Fibroblast of the conjunctiva (primary cell): ENCODE measurements at places on chromosomes 13 and 19.

- DNase-seq, result no peak
Observed at GRCh38 chr13:97904059-97904458, 49.4 kb upstream of the IPO5 start.

- DNase-seq, result no peak
Observed at GRCh38 chr19:13011653-13012389, 16.5 kb downstream of the NFIX start.

DNA sequence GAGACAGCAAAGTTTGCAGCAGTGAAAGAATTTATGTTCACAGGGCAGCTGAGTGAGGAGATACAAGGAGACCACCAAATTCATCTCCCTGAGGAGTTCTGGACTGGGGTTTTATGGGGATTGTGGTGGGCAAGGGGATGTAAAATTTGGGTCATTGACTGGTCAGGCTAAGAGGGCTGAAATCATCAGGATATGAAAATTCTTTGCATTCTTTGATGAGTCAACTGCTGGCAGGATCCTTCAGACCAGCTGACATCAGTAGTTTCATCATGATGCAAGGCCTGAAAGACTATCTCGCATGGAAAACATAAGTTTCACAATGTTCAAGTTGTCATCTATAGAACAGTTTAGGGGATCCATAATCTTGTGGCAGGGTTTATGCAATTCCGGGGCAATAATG lies 869.5 kb upstream of the PCDH9 start:
- peak; percentile 44 for DNase-seq

DNA sequence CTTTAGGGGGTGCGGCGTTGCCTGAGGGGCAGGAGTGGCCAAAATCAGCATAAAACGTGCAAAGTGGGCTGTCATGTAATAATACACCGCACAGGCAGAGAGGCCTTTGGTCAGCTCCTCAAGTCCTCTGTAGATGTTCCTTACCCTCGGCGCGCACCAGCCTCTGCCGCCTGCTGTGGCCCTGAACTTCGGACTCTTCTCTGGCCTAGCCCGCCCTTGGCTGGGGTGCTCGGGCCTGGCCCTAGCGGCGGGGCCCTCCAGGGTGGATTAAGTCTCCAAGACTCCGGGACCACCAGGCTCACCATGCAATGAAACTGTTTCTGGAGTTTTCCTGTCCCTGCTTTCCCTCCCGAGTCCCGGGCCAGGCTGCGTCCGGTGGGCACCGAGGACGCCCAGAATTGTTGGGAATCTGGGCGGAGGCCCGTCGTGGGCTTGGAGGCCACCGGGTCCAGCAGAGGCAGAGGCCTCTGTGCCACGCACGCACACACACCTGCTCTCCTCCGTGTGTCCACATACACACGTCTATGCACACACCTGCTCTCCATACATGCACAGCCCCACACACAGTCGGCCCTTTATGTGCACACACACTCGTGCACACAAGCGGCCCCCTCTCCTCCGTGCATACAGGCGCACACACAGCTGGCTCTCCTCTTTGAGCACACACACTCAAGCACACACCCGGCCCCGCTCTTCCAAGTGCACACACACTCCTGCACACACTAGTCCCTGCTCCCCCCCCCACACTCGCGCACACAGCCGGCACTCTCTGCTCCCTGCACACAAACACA lies 1.5 kb upstream of the TFDP1 start:
- DNase-seq, result no peak

DNA sequence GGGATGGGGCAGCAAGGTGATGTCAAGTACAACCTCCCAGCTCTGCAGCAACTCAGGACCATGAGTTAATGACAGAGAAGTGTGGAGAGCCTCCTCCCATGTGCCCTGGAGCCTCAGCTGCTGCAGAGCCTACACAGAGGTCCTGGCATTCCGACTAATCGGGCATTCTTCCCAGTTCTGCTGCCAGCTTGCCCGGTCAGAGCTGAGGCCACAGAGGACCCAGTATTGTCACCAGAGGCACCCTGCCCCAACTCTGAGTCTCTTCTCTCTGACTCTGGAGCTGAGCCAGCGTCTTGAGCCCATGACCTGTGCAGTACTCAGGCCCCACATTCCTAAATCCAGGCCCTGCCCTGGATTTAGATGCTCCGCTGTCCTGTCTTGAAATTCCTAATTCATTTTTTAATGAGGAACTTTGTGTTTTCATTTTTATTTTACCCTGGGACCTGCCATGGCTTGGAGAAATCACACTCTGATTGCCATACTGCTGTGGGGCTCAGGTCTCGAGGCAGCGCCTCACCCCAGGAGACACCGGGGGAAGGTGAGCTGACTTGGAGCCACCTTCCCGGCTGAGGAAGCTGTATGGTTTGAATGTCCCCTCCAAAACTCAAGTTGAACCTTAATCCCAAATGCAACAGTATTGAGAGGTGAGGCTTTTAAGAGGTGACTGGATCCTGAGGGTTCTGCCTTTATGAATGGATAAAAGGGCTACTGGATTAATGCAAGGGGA lies 144.9 kb upstream of the ZNF507 start:
- no peak for DNase-seq

DNA sequence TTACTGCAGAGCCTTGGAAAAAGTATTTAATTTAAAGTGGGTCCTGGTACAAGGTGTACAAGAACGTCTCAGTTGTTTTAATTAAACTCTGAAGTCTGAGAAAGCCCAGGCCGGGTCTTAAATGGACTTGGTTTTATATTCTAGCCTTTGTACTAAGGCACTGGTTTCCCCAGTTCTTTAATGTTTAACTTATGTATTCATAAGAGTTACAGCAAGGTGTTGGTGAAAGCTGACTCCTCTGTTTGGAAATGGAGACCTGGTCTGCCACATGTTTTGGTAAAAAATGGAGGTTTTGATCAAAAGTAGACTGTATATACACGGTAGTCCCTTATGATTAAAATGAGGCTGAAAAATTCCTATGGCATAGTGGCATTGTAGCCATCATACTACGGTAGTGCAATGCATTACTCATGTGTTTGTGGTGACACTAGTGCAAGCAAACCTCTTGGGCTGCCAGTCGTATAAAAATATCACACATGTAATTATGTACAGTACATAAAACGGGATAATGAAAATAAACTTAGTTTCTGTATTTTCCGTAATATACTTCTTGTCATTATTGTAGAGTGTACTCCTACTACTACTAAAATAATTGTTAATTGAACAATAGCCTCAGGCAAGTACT lies 883.4 kb upstream of the SPRY2 start:
- DNase-seq, result no peak

DNA sequence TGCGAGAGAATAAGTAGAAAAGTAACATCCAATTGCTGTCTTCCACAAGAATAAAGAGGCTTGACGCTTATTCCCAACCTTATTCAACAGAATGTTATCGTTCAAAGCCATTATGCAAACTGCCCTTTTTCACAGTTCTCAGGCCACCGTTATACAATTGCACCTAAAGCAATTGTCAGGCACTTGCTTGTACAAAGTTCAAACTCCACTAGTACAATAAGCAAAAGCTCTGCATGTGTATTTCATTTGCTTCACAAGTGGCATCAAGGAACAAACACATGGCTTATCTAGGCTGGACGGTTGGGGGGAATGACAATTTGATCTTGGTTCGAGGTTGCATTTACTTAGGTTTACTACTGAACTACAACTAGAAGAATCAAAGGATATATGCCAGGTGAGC lies 815.6 kb downstream of the EFNB2 start:
- DNase-seq, result no peak

DNA sequence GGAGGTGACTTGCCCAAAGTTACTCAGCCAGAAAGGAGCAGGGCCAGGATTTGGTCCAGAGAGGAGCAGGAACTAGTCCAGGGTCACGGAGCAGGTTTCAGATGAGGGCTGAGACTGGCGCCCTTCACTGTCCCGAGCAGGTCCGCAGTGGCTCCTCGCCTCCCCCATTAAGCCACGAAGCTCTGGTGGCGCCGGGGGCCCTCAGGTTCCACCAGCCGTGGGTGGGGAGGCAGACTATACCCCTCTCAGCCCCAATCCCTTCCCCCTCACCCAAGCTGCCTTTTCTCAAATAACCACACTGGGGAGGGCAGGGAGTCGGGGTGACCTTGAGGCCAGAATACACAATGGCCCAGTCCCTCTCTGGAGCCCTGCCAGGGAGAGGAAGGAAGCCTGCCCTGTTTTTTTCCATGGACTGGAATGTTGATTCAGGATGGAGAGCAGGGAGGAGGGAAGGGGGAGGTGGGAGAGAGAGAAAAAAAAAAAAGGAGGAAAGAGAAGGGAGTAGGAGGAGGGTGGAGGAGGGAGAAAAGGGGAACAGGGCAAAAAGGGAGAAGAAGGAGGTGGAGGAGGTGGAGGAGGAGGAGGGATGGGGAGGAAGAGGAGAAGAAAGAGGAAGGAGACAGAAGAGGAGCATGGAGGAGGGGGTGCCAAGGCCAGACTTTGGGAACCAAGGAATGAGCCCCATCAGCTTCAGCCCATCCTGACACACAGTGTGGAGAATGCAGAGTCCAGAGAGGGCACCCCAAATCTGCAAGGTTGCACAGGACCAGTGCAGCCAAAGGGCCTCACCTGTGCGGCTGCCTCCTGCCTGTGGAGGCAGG lies 19.7 kb downstream of the CEACAM16 start:
- DNase-seq, result no peak

DNA sequence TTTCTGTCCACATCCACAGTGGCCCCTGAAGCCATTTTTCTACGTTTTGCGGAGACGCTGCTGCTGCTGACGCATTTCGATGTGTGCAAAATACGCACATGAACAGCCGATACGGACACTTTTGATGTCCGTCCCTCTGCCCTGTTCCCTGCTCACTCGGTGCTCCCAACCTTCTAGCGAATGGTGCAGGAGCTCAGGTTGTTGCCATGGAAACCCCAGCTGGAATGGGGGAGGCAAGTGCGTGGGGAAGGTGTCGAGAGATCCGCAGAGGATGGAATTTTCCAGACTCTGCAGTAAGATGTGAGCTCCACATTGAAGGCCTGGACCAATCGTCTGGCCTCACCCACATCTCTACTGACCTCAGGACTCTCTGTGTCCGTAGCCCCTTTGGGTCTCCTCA lies 109.2 kb upstream of the USP29 start:
- DNase-seq, result no peak

DNA sequence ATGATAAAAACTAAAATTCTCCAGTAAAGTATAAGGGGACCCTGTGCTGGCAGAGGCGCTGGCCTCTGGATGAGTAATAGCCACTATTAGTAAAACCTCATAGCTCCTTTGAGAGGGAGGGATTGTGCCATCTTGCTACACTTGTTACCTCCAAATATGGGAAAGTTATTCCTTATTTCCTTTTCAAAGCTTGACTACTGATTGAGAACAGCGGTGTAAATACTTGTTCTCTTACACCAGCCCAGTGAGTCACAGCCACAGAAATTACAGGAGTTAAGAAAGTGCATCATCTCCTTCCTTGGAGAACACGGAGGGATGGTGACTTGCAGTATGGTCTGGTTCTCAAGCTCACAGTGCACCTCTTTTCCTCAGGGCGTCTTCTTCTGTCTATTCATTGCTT lies 379.0 kb downstream of the EFNB2 start:
- peak; percentile 90 for DNase-seq

GRCh38 chr19:10006335-10006708 lies 4.0 kb downstream of the COL5A3 start:
- DNase-seq, result peak; percentile 16

- no peak for DNase-seq
Observed at GRCh38 chr13:42102961-42103865, 54.8 kb downstream of the DGKH start.

DNA sequence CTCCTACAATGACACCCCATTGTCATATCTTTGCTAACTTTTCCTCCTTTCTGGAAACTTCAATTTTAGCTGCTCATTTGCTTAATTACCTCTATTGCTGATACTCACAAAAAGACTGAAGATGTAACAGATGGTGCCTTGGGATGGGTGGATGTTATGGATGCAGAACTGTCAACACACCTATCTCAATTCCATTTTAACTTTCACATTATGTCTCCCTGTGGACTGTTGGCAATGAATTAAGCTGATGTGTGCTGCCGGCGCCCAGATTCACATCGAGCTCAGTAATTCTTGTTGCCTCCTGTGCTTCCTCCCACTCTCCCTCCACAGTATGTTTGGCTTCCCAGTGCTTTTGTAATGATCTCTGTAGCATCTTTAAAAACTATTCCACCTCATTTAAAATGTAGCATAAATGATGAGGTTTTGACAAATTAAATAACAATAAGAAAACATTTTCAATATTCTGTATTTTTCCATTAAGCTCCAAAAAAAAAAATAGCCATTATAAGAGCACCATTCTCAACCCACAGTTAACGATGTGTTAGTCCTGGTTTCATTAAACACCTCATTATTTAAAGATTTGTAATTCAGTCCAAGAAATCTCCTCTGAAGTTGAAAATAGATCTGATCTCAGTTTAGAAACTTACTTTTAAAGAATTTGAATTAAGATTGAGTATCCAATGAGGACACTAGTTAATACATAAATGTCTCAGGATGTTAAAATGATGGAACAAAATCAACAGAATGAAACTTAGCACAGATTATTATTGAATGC lies 99.9 kb upstream of the FAM216B start:
- DNase-seq, result no peak

DNA sequence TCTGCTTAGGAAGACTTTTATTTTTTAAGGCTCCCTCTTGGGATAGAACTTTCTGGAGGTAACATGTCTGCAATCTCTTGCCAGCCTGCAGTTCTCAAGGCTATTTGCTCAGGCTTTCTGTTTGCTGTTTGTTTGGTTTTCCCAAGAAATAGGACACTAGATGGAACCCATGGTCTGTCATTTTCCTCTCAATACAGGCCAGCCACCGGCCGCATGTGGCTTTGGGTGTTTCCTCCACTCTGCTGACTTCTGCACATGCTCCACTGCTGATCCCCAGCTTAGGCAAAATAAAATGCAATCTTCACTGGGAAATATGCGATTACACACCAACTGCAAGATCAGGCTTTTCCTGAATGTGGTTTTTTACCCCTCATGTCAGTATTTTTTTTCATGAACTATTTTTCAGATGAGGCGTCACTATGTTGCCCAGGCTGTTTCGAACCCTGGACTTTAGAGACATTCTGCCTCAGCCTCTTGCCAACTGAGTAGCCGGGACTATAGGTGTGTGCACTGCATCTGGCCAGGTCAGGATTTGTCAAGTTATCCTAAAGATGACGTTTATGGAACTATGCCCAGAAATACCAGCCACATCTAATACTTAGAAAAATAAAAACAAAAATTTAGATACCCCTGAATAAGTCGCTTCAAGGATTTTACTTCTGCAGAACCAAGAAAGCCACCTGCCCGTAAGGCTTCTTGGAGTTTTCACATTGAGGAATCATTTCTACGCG lies 94.3 kb upstream of the PABPC3 start:
- no peak for DNase-seq

- DNase-seq, result no peak
Observed at GRCh38 chr19:8337728-8338127, 5.3 kb downstream of the KANK3 start.
